ENCODE measurements at places on chromosomes 2 and 18. TPM values are rescaled to one million over a fixed set of nuclear protein-coding genes. Genes with fewer than 3 reads are reported as not detected.

GALNT14 gene
- not detected for total RNA-seq

C2orf66 gene
- not detected for total RNA-seq

ANKRD30BL gene
- 1.2 TPM for total RNA-seq

ALPP gene
- not detected for total RNA-seq

SLC4A5 gene
- 6.7 TPM for total RNA-seq

SLC9A4 gene
- total RNA-seq, result not detected

VIT gene
- 1.6 TPM for total RNA-seq

TMEM37 gene
- total RNA-seq, result not detected

NPHP1 gene
- 9.4 TPM for total RNA-seq

DSC3 gene
- 15.7 TPM for total RNA-seq

CKAP2L gene
- not detected for total RNA-seq

UGT1A4 gene
- not detected for total RNA-seq

ACTG2 gene
- 1,273 TPM for total RNA-seq

SAG gene
- not detected for total RNA-seq

MBD5 gene
- 40.9 TPM for total RNA-seq

CRYGD gene
- not detected for total RNA-seq

NAT8 gene
- 0.62 TPM for total RNA-seq

CHRNA1 gene
- not detected for total RNA-seq
